Dermis blood vessel endothelial cell (primary cell): ENCODE measurements at places on chromosomes 6 and 20.

DNA sequence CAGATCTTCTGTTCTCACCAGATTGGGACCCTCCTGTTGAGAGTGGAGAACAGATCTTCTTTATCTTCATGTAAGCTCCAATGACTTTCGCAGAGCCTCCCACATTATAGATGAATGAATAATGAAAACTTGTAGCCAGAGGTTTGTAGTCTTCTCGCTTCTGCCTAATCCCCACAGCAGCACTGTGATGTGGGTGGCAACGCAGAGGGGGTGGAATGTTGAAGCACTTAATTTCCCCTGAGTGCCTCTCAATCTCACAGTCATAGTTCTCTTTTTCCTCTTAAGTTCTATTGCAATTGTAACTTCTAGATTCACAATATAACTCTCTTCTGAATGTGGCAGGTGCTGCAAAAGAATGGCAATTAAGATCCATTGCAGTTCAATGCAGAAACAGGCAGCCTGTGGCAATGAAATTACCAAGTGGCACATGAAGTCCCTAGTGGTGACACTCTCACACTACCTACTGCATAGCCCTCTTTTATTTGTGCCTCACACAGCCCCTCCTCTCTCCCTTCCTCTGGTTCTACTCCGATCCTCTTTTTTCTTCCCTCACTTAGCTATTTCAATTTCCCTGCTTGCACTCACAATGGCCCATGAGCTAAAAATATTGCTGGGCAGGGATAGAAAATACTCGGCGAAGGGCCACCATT lies 281.9 kb downstream of the UBE3D start:
- DNase-seq = no peak

- no peak for DNase-seq
These were observed 167.4 kb upstream of the PCSK2 start for GRCh38 chr20:17059465-17059864.

GRCh38 chr6:154993026-154993425 lies 2.1 kb upstream of the TIAM2 start:
- DNase-seq = no peak

DNA sequence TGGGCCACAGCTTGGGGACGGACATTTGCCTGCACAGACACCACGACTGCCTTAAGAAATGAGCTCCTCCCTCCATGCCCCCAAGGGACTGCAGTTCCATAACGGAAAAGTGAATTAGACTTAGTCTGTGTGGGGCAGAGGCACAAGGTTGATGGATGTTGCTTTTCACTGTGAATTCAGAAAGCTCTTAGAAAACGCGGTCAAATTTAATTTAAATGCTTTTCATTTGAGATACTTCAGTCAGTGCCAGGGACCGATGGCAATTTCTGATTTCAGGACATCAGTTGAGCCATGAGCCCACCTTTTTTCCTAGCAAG lies 356.4 kb downstream of the KIF16B start:
- DNase-seq = no peak

DNA sequence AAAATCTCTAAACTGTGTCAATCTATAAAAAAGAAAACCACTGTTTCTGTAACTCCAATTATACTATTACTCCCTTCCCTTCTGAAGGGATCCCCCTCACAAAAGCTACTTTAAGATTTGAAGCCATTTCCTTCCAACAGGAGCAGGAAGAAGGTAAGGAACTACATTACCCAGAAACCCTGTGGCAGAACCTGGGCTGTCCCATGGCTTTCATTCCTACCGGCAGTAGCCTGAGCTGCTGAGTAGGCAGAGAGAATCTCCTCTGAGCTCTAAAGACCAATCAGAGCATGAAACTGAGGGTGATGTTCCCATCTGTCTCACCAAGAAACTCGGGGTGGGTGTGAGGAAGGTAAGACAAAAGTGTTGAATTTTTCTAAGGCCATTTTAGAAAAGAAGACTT lies 108.0 kb upstream of the LRFN2 start:
- no peak for DNase-seq

GRCh38 chr6:3440911-3441310 lies 15.9 kb downstream of the SLC22A23 start:
- no peak for DNase-seq

GRCh38 chr6:104268389-104268788 lies 591.3 kb downstream of the HACE1 start:
- no peak for DNase-seq

DNA sequence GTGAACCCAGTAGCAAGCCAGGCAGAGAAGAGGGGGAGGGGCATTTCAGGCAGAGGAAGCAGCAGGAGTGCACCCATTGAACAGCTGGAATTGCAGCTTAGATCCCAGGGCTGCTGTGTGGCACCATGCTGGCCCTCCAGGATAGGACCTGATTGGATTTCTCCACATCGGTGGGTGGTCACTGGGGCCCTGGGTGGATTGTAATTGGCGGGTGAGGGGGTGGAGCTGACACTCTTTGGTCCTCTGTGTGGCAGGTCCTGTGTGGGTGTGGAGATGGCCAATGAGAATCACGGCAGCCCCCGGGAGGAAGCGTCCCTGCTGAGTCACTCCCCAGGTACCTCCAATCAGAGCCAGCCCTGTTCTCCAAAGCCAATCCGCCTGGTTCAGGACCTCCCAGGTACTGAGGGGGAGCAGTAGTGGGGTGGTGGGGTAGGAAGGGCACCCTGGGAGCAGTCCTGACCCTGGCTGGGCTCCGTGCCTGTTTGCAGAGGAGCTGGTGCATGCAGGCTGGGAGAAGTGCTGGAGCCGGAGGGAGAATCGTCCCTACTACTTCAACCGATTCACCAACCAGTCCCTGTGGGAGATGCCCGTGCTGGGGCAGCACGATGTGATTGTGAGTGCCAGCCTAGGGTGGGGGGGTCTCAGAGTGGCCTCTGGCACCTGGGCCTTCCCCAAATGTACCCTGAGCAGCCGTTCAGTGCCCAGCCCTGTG lies 4.4 kb downstream of the PCIF1 start:
- no peak for DNase-seq

GRCh38 chr6:69812746-69813427 lies 16.1 kb upstream of the LMBRD1 start:
- DNase-seq = no peak

GRCh38 chr6:17577059-17577458 lies 23.0 kb upstream of the FAM8A1 start:
- DNase-seq = no peak

- DNase-seq = no peak
These were observed 24.8 kb upstream of the HLA-DQA2 start for GRCh38 chr6:32716396-32716795.

- DNase-seq = no peak
These were observed 32.1 kb downstream of the TOX2 start for GRCh38 chr20:43946659-43947315.

GRCh38 chr6:87544474-87544735 lies 45.4 kb downstream of the RARS2 start:
- DNase-seq = no peak

DNA sequence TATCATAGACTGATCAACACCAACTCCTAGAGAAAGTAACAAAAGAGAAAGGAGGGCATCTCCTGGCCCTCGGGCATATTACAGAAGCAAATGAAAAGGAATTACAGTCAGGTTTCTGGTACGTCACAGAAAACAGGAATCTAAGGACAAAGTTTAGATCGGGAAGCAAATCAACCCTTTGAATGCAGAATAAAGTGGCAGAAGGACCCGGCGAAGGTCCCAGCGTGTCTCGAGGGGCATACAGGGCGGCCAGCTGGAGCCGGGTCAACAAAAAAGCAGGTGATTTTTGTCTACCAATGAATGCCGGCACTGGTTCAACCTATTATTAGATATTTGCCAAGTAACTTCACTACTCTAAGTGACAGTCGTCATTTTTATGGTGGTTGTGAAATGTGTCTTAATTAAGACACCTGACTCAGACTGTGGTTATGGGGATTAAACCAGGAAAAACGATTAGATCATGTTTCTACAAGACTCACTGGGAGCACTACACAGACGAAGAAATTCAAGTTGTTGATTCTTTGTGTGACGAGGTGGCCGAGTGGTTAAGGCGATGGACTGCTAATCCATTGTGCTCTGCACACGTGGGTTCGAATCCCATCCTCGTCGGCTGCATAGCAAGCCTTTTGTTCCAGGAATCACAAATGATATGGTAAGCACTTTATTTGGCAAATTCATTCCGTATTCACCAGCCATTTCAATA lies 12.4 kb upstream of the ZSCAN9 start:
- peak; percentile 87 for DNase-seq

GRCh38 chr20:47973519-47974233 lies 188.4 kb upstream of the SULF2 start:
- peak; percentile 85 for DNase-seq

DNA sequence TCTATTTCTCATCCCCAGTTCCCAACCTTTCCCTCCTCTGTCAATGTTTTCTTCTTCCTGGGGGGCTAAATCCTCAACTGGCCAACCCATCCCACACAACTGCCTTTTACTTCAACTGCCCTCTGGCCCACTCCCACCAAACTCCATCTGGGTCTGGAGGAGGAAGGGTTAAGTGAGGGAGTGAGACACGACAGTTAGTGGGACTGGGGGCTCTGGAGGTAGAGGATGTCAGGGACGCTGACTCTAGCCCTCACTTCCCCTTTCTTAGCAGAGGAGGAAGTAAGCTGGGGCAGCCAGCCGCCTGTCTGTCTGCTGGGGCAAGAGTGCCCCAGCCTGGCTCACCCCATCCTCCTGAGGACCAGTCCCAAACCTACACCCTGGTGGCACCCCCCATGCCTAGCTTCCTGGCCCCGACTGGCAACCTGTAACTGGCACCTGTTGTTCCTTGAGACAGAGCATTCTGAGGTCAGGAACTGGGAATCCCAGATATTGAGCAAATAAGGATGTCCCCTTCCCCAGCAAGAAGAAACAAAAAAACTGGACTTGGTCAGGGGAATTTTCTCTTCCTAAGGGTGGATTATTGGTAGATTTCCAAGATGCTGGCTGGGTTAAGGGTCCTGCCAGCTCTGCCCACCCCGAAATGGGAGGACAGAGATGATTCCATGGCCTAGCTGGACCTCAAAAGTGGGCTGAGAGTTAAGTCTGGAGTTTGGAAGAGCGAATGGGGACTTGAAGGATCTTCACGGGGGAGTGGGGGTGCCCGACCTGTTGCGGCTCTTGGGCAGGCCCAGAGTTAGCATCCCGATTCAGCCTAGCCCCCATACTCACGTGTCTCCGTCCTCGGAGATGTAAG lies 971 bp downstream of the NFKBIE start:
- no peak for DNase-seq

DNA sequence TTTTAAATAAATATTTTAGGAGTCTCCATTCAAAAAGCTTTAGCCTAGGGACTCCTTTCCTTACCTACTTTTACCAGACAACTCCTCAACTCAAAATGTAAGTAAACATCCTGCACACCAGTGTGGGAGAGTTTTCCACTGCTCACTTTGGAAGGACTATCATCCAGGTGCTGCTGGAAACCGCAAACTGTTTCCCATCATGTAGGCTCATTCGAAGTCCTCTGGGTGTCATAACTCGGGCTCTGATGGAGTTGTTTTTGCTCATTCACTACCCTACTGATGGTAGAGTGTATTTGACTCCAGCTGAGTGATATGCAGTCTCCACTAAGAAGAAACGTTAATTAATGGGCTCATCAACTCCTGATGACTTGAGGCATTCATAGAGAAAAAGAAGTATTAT lies 136.5 kb upstream of the AKAP12 start:
- no peak for DNase-seq

- DNase-seq = no peak
These were observed 15.3 kb downstream of the GFOD1 start for GRCh38 chr6:13472099-13472498.

- DNase-seq = no peak
These were observed 96.8 kb downstream of the PDE10A start for GRCh38 chr6:165566088-165566828.

DNA sequence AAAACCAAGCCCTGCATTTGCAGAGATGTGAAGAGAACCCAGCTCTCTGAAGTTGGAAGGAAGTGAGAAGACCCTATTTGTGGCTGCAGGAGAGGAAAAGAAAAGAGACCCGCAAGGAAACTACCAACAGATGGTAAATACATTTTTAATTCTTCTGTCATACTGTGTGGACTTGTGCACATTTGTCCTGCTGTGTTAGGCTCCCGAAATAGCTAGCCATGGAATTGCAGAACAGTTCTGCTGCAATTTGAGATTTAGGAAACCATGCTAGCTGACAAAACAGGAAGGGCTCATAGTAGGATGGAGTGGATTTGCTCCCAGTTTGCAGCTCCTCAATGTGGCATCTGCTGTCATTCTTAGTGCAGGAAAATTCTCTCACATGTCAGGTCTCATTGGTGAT lies 12.1 kb upstream of the ATXN1 start:
- no peak for DNase-seq

- DNase-seq = no peak
These were observed 257.0 kb downstream of the NRN1 start for GRCh38 chr6:5749651-5750215.

DNA sequence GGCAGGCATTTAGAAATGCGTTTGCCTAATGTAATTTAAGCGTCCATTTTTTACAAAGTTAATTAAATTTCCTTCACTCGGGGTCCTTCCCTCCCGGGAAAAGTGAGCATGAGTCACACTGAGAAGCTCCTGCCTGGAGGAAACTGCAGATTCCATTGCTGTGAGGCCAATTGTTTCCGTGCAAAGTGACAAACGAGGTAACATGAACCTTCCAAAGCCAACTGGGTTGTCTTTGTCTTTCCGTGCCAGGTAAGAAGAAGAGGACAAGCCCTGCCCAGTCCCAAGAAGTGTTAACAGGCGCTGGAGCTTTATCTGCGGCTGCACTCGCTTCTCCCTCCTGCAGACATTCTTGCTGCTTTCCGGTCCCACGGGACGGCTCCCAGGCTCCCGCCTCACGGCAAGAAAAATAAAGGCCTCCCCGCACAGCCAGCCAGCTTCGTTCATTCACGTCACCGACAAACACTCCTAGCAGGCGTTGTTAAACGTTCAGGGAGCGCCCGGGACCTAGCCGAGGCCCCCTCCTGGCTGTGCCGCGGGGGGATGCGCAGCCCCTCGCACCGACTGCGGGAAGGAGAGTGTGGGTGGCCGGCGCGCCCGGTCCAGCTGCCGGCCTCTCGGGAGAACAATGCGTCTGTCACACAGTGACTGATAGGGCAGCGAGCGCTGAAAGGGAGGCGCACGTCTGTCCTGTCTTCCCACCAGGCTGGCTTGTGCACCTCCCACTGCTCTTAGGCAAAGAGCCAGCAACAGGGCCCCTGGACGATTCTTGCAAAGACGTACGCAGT lies 61.5 kb upstream of the HDDC2 start:
- peak; percentile 66 for DNase-seq

DNA sequence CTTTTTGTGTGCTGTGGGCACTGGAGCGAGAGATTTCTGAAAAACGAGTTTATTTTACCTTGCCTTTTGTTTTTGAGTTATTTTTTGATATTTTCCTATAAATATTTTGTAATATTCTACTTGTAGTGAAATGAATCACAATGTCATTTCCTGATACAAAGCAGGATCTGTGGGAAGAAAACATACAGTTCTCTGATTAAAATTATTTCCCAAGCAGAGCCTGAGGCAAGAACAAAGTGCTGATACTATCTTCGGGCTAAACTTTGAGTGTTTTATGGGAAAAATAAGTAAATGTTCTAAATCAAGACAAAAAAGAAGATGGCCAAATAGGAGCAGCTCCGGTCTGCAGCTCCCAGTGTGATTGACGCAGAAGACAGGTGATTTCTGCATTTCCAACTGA lies 33.7 kb upstream of the ELOVL5 start:
- DNase-seq = no peak

DNA sequence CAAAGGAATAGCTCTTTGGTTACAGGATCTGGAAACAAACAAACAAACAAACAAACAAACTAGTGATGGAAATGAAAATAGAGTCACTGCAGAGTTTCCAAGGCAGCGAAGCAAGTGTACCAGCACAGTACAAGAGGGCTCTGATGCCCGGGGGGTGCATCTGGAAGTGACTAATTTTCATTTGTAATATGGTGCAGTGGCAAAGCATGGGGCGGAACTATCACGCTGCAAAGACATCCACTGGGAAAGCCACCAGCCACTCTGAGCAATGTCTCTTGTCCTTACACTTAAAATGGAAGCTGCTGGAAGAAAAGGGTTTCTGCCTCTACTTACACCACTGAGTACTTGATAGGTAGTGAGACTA lies 44.4 kb upstream of the NEDD9 start:
- no peak for DNase-seq
